WTC11 (cell line): ENCODE measurements at places on chromosomes 6 and 20.

- DNase-seq: no peak
These were observed 153.4 kb downstream of the FAXC start for GRCh38 chr6:99195986-99196655.

DNA sequence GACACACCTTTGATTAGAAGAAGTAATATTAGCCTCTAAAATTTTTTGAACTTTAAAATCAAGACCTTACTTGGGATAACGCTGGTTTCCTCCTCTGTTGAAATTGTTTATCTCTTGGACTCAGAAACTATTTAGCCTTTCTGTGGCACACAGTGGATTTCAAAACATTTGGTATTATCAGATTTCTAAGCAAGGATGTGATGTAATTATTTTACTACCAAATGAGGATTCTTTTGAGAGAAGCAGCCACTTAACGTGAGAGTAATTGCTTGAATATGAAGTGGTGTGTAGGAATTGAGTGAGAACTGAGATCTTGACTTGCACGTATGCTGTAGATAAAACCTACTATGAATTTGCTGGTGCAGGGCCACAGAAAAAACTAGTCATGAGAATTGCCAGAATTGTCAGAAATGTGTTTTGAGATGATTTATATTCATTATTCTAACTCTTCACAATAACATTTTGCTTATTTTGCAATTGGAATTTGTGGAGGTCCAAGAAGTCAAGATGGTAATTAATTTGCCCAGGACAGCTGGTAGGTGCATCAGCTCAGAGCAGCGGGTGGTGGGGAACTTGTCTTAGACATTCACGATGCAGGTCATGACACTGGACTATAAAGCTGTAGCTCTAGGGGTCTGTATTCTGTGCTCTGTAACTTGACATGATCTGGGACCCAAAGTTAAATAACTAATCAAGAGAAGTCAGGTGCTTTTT, 53.4 kb downstream of the AKAP12 start:
- DNase-seq: no peak

- no peak for DNase-seq
These were observed 987 bp downstream of the TMEM181 start for GRCh38 chr6:158560836-158561320.

- no peak for DNase-seq
These were observed 352.5 kb downstream of the HDGFL1 start for GRCh38 chr6:22921828-22922227.

DNA sequence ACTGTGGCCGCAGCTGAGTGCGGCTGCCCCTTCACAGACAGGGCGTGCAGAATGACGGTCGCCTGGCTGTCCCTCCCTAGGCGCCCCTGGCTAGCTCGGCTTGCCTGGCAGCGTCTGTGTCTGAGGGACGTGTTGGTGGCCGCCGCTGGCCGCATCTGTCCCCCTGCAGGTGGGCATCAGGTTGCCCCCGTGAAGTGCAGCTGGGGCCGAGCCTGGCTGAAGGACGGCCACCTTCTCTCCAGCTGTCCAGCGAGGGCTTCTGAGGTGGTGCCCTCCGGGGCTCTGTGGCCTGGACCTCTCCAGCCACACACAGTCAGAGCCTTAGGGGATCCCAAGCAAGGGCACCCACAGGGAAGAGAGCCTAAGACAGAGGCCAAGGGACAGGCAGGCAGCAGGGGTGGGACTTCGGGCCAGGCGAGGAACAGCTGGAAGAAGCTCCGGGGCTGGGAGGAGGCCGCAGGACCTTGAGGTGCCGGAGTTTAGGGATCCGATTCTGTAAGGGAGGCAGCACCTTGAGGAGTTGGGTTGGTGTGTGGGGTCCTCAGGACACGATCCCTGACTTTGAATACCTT, 89.0 kb upstream of the EPB41L1 start:
- DNase-seq: no peak

DNA sequence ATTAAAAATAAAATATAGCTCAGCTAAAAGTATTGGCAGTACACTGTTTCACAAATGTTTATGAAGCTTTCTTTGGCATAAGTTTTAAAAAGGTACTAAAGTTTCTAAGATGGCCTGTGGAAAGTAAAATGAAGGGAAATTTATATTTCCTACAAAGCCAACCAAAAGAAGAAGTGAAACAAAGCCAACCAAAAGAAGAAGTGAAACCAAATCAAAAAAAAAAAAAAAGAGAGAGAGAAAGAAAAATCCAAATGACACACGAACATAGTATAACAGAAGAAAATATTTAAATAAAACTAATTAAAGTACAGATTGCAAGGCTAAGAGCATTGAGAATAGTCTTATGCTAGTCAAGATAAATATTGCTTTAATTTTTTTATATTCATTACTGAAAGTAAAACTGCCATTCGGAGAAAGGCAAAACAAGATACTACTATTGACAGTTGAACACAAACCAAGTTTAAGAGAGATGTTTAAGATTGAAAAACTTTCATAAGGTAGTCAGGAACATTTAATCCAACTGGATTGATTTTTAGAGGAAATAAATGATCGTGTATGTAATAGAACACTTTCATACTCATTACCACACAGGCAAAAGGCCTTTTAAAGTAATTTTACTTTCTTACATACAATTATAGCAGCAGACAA, 12.8 kb upstream of the KHDRBS2 start:
- no peak for DNase-seq

- DNase-seq: no peak
These were observed 137.1 kb downstream of the CDC5L start for GRCh38 chr6:44524476-44525227.

- DNase-seq: no peak
These were observed 14.8 kb upstream of the PCK1 start for GRCh38 chr20:57545927-57546662.

DNA sequence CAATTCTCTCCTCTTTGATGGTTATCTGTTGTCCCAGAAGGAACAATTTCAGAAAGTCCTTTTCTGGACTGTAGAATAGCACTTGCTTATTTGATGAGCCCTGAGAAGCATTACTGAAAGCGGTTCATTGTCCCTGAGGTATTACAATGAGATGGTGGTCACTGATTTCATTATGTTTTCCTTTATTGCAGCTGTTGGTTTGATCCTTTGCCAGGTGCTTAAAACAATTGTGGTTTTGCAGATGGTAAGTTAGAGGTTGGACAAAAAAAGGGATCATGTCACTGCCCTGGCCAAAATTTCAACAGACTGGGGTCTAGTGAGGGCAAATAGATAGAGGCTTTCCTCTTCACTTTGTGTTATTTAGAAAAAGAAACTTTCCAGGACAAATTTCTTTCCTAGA, 61.9 kb downstream of the ESR1 start:
- no peak for DNase-seq

GRCh38 chr6:160088069-160088783, 33.4 kb upstream of the SLC22A1 start:
- DNase-seq: peak; percentile 63

- no peak for DNase-seq
These were observed 34.7 kb upstream of the SYNJ2 start for GRCh38 chr6:157946865-157947532.

GRCh38 chr6:151075527-151075926, 164.2 kb upstream of the AKAP12 start:
- DNase-seq: no peak

GRCh38 chr6:169918954-169919549, 167.6 kb downstream of the ERMARD start:
- DNase-seq: no peak

- DNase-seq: no peak
These were observed 9.5 kb upstream of the SLC17A3 start for GRCh38 chr6:25883536-25883935.

DNA sequence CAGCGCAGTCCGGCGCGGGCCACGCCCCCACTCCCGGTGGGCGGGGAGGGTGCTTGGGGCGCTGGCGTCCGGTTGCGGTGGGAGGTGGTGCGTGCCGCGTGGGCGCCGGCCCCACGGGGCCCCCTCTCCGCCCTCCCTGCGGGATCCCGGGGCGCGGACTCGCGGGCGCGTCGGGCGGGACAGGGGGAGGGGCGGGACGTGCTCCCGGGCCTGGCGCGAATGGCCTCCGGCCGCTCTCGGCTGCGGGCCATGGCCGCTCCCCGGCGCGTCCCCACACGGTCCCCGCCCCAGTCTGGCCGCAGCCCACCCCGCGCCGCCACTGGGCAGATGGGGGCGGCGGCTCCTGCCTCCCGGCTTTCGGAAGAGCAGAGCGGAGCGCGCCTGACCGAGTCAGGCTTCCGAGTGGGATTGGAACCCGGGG, 771 bp upstream of the PPP1R3G start:
- DNase-seq: peak; percentile 25

- DNase-seq: no peak
These were observed 151.6 kb downstream of the SYNDIG1 start for GRCh38 chr20:24620937-24621519.

- peak; percentile 73 for DNase-seq
These were observed 227.4 kb downstream of the LRFN2 start for GRCh38 chr6:40359808-40360207.

DNA sequence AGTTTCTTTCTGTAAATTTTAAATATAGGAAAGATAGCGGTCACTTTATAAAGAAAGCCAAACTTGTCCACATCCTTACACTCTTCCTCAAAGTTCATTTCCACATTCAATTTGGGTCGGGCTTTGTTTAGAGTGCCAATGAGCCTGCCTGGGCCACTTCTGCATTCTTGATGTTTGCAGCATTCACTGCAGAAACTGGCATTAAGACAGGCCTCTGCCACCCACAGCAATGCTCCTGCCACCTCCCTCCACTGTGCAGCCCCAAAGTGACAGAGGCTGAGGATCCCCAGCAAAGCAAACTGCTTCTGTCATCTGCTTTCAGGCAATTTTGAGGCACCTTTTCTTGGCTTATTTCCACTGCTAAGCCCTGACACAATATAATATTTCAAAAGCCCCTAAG, 61.2 kb downstream of the TNFAIP3 start:
- DNase-seq: no peak

DNA sequence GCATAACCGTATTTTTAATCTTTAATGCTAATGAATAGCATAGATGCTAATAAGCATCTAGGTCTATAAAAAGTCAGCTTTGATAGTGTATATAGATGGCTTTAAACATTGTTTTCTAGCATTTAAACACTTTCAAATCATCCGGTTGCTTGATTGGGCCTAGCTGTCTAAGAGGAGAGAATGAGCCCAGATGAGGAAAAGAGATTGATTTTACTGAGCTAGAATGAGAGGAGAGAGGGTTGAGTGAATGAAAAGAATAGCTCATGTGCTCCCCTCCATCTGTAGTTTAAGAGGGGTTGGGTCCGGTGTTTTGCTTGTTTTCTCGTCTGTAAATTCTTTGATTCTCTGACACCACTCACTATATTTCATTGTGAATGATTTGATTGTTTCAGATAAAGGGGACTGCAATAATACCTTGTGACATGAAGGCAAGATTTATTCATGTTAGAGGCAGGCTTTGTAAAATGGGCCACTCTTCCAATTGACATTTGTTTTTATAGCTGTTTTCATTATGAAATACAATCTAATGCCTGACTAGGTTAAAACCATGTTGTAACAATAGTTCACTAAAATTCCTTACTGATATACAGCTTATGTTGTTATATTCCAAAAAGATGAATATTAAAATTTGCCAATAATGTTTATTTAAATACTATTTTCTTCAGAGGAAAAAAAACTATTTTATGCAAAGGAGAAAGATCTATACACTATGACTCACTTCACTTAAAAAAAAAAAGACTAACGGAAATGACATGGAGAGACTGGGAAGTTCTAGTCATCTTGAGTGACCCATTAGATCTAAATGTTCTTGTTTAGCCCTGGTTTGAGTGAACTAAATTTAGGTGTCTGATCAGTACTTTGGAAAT, 3.2 kb downstream of the PTPN1 start:
- DNase-seq: no peak

DNA sequence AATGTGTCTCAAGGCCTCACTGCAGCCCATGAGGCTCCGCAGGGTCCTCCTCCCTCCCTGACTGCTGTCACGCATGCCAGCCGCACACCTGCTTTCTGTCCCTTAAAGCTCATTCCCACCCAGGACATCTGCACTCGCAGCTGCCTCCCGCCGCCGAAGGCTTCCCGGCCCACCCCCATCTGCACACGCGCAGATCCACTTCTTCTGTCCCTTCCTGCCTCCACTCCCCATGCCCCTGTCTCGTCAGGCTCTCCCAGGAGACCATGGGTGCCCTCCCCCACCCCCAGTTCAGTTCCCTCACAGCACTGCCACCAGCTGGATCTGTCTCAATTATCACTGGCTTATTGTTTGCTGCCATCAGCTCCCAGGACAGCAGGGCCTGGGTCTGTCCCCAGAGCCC, 63.0 kb downstream of the RIPOR3 start:
- DNase-seq: no peak

GRCh38 chr6:161141173-161141572, 132.7 kb downstream of the AGPAT4 start:
- DNase-seq: no peak

- DNase-seq: no peak
These were observed 4.6 kb downstream of the SGK2 start for GRCh38 chr20:43563429-43563828.
